ENCODE measurements at places on chromosomes 7 and 10. TPM values are rescaled to one million over a fixed set of nuclear protein-coding genes. Genes with fewer than 3 reads are reported as not detected.

Gene AKR1D1
- 5.4 TPM for total RNA-seq

Gene PAX4
- 23.6 TPM for total RNA-seq

Gene SPDYE16
- 0.31 TPM for total RNA-seq

Gene GIMAP4
- total RNA-seq: not detected

Gene PTF1A
- total RNA-seq: 50.7 TPM

Gene HMX2
- not detected for total RNA-seq

Gene RTKN2
- total RNA-seq: 13.2 TPM

Gene ASAH2
- total RNA-seq: 6.6 TPM

Gene ANKRD22
- total RNA-seq: 0.18 TPM

Gene NACAD
- 11.7 TPM for total RNA-seq

Gene SYCE1
- total RNA-seq: not detected

Gene MET
- total RNA-seq: 46.0 TPM

Gene TUBAL3
- not detected for total RNA-seq

Gene TEX47
- total RNA-seq: not detected

Gene H2BK1
- total RNA-seq: not detected

Gene KBTBD2
- 47.5 TPM for total RNA-seq

Gene GHRHR
- total RNA-seq: not detected

Gene DDX56
- total RNA-seq: 111 TPM

Gene ARID5B
- total RNA-seq: 22.5 TPM

Gene AKR1C1
- 6.6 TPM for total RNA-seq

Gene PRLHR
- 1.5 TPM for total RNA-seq

Gene NPC1L1
- 21.2 TPM for total RNA-seq

Gene DNMBP
- 43.8 TPM for total RNA-seq

Gene RGR
- total RNA-seq: not detected

Measured in progenitor cell of endocrine pancreas (in vitro differentiated cells).